HFFc6 (cell line): ENCODE measurements at places on chromosomes 13 and 19.

DNA sequence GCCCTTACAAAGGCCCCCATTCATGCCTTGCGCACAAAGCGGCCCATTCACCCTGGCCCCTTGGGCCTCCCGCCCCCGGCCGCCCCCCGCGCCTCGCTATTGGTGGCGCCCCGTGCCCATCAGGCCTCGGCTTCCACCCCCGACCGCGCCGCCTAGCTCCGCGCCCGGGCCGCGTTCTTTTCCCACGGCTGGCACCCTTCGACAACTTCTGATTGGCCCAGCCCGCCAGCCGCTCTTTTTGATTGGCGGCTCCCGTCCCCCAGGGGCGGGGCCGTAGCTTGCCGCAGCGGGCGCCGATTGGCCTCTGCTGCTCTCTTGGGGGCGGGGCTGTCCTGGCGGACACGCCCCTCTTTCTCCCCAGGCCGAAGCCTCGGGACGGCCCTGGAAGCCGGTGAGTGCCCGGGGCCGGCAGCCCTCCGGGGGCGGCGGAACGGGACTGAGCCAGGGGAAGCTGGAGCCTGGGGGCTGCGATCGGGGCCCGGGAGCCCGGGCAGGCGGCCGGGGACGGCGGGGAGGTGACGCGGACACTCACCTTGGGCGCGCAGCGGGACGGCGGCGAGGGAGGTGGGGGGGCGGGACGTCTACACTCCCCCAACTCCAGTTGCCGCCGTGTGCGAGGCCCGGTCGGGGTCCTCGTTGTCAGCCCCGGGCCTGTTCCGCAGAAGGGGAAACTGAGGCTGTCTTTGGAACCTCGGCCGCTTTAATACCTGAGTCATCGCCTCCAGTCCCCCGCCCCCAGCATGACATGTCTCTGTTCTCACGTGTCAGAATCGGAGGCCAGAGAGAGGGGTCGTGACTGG lies at the start of gene MYH14:
Gene MYH14, plus strand, starts transcription at position 342 of the 800 bp plus-strand sequence. CDS start 6,744 bp downstream, outside the sequence.
- H3K4me1 ChIP-seq: no peaks in the 10 kb centered on the region
- peaks cover 15% of the 10 kb centered on the region for H3K27me3 ChIP-seq
- H3K36me3 ChIP-seq: no peaks in the 10 kb centered on the region
- DNase-seq: no peak
- H3K27ac ChIP-seq: no peak within 1 kb of the TSS

- DNase-seq: peak; percentile 15
- no peak overlapping the region for H3K27ac ChIP-seq
- no peak overlapping the region for H3K4me3 ChIP-seq
- H3K27me3 ChIP-seq: peaks cover 10% of the 10 kb centered on the region
- H3K4me1 ChIP-seq: no peaks in the 10 kb centered on the region
Measured at GRCh38 chr19:49217382-49217781, 59.8 kb downstream of the TRPM4 start.

DNA sequence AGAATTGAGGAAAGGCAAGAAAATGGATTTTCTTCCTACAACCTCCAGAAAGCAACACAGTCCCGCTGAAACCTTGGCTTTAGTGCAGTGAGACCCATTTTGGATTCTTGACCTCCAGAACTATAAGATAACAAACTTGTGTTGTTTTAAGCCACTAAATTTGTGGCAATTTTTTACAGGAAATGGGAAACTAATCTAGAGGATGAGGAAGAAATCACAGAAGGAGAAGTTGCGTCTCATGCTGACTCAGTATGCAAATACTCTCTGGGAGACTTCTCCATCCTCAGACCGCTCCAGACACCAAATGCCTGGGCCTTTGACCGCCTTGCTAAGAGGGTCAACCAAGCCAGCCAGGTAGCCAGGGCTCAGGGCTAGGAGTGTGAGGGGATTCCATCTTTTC lies 13.1 kb upstream of the CEACAM16 start:
- peak; percentile 49 for DNase-seq
- peak overlapping the region; percentile 81 for H3K27ac ChIP-seq
- H3K4me3 ChIP-seq: no peak overlapping the region
- no peaks in the 10 kb centered on the region for H3K36me3 ChIP-seq
- H3K4me1 ChIP-seq: peaks cover 40% of the 10 kb centered on the region

DNA sequence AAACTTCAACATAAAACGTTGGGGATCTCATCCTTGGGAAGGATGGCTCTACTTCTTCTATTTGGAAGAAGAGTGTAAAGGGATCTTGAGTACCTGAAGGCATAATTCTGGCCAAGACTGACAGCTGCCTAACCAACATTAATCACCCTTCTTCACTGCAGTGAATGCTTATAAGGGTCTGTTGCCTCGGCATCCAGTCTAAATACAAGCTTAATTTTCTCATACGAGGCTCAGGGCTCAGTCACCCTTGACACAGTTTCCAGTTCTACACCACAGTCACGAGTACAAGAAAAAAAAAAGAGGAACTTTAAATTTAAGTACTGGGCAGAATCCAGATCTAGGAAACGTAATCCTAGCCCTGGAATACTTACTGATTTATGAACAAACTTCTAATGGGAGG lies 9.0 kb downstream of the FPR3 start:
- H3K27ac ChIP-seq: no peak overlapping the region
- H3K4me3 ChIP-seq: no peak overlapping the region
- no peaks in the 10 kb centered on the region for H3K36me3 ChIP-seq
- H3K4me1 ChIP-seq: peaks cover 73% of the 10 kb centered on the region

DNA sequence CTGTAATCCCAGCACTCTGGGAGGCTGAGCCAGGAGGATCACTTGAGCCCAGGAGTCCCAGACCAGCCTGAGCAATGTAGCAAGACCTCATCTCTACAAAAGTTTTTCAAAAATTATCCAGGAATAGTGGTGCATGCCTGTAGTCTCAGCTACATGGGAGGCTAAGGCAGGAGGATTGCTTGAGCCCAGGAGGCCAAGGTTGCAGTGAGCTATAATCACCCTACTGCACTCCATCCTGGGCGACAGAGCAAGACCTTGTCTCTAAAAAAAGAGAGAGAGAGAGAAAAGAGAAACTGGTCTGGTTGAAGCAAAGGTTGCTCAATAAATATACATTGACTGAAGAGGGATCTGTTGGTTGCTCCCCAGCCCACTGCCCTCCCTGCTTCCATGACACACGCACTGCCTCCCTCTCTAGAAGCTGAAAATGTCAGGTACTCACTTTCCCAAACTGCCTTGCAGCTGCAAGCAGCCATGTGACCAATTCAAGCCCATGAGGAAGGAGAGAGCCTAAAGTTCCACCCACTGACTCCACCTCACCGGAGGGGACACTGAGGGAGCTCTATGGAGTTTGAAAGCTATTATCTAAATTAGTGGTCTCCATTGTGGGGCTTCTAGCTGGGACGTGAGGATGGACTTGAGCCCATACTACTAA lies 14.0 kb downstream of the CEACAM16 start:
- peaks cover 1% of the 10 kb centered on the region for H3K4me1 ChIP-seq
- no peak for DNase-seq
- no peak overlapping the region for H3K4me3 ChIP-seq
- peaks cover 11% of the 10 kb centered on the region for H3K36me3 ChIP-seq
- peaks cover 12% of the 10 kb centered on the region for H3K27me3 ChIP-seq
- H3K27ac ChIP-seq: no peak overlapping the region

DNA sequence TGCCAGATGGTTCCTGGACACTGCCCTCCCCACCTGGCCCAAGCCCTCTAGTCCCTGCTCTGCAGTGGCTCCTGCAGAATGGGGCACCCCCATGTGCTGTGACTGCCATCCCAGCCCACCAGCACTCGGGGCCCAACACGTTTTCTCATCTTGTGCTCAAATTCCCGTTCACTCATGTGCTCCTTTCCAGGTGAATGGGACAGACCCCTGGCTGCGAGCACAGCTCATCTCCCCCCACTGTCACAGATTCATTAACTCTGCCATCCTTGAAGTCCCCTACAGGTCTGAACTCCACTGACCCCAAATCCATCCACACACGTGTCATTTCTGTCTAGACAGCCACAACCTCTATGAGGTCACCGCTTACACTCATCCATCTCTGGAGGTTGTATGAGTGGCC lies 23.6 kb downstream of the TUBA3C start:
- peaks cover 6% of the 10 kb centered on the region for H3K36me3 ChIP-seq
- H3K27ac ChIP-seq: no peak overlapping the region
- H3K4me3 ChIP-seq: no peak overlapping the region
- H3K4me1 ChIP-seq: no peaks in the 10 kb centered on the region

DNA sequence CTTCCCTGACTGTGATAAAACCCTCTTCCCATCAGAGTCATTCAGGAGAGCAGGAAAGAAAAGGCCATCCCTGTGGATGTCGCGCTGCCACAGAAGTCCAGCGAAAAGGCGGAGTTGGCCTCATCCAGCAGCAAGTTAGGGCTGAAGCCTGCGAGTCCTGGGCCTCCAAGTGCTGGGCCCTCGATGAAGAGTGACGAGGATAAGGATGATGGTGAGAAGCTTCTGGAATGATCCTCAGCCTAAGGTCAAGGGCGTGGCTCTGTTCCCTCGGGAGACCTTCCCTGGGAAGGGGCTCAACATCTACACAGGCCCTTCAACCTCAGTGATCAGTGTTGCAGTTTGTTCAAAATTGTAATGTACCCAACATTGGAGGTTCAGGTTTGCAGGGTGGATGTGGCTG lies 22.3 kb downstream of the TEX29 start:
- H3K4me3 ChIP-seq: no peak overlapping the region
- H3K27ac ChIP-seq: no peak overlapping the region
- peaks cover 4% of the 10 kb centered on the region; the same call in 1 of the 2 replicates for H3K27me3 ChIP-seq
- H3K36me3 ChIP-seq: no peaks in the 10 kb centered on the region
- no peak for DNase-seq

DNA sequence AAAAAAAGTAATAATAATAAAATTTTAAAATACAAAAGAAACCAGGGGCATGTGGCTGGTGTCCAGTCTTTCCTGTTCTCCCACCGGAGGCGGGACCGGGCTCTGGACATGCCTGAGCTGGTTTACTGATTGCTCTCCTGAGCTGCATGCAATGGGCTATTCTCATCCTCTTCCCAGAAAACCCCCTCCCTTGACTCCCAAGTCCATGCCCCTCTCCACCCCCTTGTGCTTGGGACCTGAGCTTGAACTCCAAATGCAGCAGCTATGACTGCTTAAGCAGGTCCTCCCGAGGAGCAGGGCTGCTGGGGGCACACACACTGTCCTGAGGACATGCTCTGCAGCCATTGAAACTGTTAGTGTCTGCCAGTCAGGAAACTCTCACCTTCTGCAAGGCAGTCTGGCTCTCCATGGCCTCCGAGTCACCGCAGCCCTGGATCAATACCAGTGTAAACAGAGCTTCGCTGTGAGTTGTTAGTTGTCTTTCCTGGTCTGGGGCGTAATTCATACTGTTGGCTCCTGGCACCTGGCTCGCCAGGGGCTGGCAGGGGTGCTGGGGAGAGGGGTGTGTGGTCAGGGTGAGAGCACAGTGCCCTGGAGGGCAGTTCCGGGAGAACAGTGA lies 41.6 kb upstream of the CHST8 start:
- H3K4me3 ChIP-seq: no peak overlapping the region
- H3K27ac ChIP-seq: no peak overlapping the region
- no peaks in the 10 kb centered on the region for H3K4me1 ChIP-seq
- DNase-seq: no peak

DNA sequence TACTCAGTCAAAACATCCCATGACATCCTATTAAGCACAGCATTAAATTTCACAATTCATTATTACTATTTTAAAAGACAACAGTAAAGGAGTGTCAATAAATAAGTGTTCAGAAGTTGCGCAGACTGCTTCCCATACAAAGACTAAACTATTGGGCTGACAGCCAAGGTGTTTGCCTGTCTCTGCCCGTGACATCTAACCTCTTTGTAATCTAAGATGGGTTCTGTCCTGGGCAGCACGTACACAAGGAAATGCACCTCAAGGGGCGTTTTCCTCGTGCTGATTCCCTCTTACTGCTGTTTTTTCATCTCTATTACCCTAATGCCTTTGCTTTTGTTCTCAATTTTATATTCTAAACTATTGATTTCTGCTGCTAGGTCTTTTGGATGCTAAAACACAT lies 216.3 kb downstream of the NHLRC3 start:
- no peaks in the 10 kb centered on the region for H3K36me3 ChIP-seq
- H3K4me1 ChIP-seq: peaks cover 11% of the 10 kb centered on the region
- DNase-seq: no peak

DNA sequence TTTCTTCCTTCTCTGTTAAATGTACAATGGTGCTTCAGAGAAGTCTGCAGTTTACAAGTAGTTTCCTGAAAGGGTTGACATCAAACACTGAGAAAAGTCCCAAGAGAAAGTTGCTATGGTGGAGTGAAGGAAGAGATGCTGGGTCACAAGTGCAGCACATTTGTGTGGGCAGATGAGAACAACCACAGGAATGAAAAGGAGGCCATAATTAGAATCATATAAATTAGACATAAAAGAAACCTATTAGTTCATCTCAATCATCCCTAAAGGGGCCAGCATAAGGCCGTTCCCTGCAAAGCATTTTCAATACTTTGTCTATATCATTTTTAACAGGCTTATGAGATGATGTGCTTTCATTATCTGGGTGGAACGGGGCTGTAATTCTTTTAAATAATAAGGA lies 359.2 kb downstream of the IRS2 start:
- no peaks in the 10 kb centered on the region for H3K36me3 ChIP-seq
- H3K27me3 ChIP-seq: peaks cover 2% of the 10 kb centered on the region; the same call in 1 of the 2 replicates
- H3K27ac ChIP-seq: no peak overlapping the region
- H3K4me3 ChIP-seq: no peak overlapping the region
- H3K4me1 ChIP-seq: peaks cover 9% of the 10 kb centered on the region

GRCh38 chr19:8334458-8335342 lies 8.4 kb downstream of the KANK3 start:
- no peaks in the 10 kb centered on the region for H3K4me1 ChIP-seq
- H3K27ac ChIP-seq: no peak overlapping the region
- H3K36me3 ChIP-seq: no peaks in the 10 kb centered on the region

DNA sequence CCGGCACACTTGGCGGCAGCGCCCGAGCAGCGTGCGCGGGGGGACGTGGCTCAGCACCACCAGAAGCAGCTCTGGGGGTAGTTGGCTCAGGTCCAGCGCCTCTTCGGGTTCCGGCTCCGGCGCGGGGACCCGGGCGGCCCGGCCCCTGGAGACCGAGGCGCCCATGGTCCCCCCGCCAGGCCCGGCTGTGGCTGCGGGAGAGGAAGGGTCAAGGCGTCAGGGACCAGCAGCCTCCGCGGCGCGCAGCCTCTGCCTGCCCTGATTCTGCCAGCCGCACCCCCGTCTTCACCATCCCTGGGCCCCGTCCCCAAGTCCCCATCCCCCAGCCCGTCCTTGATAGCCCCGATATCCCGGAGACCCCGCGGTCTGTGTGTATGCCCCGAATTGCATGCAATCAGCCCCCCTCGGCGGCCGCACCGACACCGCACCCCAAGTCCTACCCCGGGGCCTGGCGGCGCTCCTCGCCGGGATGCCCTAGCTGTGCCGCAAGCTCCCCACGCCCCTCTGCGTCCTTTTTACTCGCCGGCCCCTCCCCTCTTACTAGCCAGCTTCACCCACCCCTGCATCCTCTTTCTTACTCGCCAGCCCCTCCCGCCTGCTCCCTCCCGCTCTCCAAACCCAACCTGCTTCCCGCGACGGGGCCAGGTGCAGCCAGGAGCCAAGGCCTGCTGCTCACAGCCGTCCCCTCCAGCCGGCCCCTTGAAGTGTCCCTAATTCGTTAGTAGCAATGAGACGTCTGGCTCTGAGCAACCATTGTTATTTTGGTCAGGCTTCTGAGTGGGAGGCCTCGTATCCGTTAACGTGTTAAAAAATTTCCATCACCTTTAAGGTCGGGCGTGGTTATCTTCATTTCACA lies at the start of gene FBXO27:
Gene FBXO27, minus strand, starts transcription at position 487 of the 856 bp plus-strand sequence. Its CDS starts 322 bp downstream, at position 165.
- H3K4me1 ChIP-seq: peaks cover 6% of the 10 kb centered on the region; the same call in 1 of the 2 replicates
- peak within 1 kb of the TSS; percentile 65 for H3K4me3 ChIP-seq
- H3K27ac ChIP-seq: no peak within 1 kb of the TSS
- peaks cover 21% of the 10 kb centered on the region for H3K27me3 ChIP-seq
- DNase-seq: no peak
- no peaks in the 10 kb centered on the region for H3K36me3 ChIP-seq
